ENCODE measurements at places on chromosomes 2 and 18.

- DNase-seq: no peak
These were observed 117.6 kb downstream of the FAM124B start for GRCh38 chr2:224284134-224284946.

DNA sequence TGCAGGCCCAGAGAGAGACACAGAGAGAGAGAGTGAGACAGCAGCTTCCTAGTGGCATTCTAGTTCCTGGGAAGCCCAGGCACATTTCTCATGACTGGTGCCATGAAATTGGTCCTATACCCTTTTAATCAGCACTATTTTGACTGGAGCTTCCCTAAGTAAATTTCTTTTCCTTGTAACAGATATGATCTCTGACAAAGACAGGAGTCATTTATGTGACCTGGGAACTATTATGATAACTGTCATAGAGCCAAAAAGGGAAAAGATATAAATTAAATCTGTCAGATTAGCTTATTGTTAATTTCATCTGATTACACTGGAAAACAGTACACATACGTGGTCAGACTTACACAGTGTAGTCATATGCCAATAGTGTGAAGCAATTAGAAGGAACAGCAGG, 161.3 kb upstream of the HNRNPA3 start:
- no peak for DNase-seq

DNA sequence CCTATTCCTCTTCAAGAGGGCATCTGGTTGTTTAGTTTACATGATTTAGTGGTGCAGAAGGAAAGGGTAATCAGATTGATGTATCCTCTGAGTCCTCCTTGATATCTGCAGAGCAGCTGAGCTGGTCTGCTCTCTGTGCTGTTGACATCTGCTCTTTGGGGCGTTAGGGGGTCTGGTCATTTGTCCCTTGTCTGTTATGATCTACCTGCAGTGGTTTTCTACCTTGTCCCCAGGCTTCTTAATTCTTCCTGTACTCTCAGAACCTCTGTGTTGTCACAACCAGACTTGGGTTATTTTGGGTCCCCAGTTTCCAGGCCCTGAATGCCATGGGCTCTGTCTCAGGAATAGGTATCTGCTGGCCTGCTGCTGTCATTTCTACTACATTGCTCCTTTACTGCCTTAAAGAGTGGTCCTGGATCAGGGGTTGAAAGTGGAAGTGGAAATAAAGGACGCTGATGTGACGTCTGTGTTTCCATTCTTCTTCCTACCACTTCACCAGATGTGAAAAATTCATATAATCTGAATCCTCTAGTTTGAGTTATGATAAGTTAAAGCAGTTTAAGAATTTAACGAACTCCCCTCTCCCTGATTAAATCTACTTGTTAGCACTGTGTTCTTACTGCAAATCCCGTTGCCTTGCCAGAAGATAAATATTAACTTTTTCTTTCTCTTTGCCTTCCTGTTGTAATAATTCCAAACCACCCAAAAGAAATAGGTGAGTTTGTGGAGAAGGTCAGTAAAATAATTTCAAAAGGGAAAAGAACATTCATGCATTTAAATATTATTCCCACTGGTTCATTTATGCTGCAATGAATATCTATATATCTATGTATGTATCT, 16.6 kb upstream of the CPS1 start:
- no peak for DNase-seq

DNA sequence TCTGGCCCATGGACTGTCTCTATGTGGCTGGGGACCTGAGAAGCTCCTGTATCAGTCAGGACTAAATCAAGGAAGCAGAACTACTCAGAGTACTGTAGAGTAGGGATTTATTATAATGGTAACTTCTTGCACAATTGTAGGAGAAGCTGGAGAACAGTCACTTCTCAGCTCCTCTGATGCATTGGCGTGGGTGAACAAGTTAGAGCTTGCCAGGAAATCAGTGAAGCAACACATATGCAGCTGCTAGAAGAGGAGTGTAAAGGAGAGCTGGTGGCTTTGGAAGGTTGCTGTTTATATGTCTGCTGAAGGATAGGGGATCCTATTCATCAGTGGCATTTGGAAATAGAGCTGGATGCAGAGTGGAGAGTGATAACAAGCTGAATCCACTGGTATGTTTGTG, 215.5 kb upstream of the CWC22 start:
- no peak for DNase-seq

GRCh38 chr18:6269660-6270332, 144.9 kb downstream of the L3MBTL4 start:
- no peak for DNase-seq

GRCh38 chr2:25819597-25820039, 58.7 kb downstream of the ASXL2 start:
- DNase-seq: no peak

Data from stimulated activated CD8-positive, alpha-beta memory T cell treated with anti-CD3 and anti-CD28 coated beads, Interleukin-4, amount 100 ng/mL, for 4 hours (primary cell).